ENCODE measurements at places on chromosomes 11 and 22. TPM values are rescaled to one million over a fixed set of nuclear protein-coding genes. Genes with fewer than 3 reads are reported as not detected.

DNA sequence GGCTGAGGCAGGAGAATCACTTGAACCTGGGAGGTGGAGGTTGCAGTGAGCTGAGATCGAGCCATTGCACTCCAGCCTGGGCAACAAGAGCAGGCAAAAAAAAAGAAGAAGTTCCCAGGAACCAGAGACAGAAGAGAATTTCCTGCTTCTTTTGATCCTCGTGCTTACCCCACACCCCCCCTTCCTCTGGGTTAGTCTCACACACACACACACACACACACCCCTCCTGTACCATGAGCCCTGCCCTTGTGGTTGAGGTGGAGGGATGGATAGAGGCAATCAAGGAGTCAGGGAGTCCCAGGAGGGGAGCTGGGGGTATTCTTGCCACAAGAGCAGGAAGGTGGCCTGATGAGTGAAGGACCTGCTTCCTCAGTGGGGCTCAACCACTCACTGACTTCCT lies 4.1 kb upstream of the UBE2L6 start:
- DNase-seq: no peak

GRCh38 chr11:100639140-100639539 lies 47.9 kb upstream of the ARHGAP42 start:
- DNase-seq: no peak

DNA sequence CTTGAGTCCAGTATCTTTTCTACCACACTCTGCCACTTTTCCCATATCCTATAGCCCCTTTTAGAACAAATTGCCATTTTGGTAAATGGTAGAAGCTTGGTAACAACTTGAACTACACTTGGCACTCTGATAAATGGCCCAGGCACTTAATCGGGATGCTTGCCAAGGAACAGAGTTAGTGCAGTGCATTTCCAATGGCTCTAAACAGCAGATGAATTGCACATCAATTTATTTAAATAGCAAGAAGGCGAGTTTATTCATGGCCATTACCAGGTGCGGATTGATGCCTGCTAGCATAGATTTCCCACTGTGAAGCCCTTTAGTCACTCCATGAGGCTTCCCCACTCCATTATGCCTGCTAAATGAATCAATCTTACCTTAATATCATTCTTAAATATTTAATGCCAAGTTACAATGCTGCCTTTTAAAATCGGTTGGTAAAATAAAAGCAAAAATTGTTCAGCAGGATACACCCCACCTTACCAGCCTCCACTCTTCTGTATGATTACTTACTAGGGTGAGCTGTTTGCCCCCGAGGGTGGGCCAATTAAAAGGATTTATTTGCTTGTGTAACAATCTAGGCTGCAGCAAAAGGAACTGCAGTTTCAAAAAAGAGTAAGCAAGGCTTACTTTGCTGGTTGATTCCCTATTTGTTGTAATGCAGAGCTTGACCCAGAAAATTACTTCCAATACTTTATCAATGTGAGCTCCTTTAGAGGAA lies 136.0 kb upstream of the ARHGAP42 start:
- DNase-seq: no peak

GRCh38 chr22:49238181-49239141 lies 589.2 kb downstream of the BRD1 start:
- DNase-seq: no peak

GRCh38 chr11:111718436-111718835 lies 47.8 kb downstream of the PPP2R1B start:
- no peak for DNase-seq

DNA sequence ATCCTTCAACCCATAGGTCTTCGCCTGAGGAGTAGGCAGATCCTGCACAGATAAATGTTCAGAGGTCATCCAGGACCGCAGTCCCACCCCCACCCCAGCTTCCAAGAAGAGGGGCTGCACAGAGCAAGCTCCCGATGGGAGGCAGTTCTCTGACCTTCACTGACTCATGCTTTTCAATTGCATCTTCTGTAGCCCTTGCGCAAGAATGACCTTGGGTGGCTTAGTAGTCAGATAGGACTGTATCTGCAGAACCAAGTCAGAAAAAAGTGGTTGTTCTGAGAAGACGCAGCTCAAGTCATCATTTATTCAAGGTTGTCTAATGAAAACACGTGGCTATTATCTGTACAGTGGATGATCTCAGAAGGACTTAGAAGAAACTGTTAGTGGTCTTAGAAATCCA lies 16.4 kb upstream of the GRAMD1B start:
- no peak for DNase-seq

DNA sequence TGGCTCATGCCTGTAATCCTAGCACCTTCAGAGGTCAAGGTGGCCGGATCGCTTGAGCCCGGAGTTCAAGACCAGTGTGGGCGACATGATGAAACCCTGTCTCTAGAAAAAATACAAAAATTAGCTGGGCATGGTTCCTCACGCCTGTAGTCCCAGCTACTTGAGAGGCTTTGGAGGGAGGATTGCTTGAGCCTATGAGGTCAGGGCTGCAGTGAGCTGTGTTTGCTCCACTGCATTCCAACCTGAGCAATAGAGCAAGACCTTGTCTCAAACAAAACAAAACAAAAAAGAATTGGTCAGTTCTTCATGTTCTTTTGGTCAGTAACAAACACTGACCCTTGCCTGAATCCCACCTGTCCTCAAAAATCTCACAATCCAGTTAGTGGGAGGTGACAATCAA lies 36.7 kb upstream of the VSTM5 start:
- DNase-seq: no peak

GRCh38 chr11:115676768-115677167 lies 172.6 kb upstream of the CADM1 start:
- no peak for DNase-seq

DNA sequence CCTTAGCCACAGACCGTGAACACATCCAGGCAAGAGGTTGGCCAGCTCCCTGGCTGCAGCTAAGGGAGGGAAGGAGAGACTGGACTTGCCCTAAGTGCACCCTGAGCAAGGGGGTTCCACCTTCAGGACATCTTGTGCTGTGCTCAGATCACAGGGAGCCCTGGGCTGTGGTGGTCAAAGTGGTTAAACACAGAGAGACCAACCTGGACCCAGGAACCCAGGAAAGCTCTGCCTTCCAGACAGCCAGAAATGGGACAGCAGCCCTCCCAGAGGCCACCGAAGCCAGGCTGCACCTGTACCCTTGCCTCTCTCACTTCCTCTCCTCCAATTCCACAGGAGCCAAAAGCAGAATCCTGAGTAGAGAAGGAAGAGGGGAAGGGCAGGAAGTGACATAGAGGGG lies 105.2 kb upstream of the TMEM45B start:
- no peak for DNase-seq

GRCh38 chr22:47402876-47403525 lies 640.6 kb downstream of the TBC1D22A start:
- no peak for DNase-seq

GRCh38 chr11:129143335-129143734 lies 48.8 kb downstream of the ARHGAP32 start:
- DNase-seq: peak; percentile 59

- no peak for DNase-seq
Measured at GRCh38 chr11:78659326-78660270, 84.9 kb upstream of the NARS2 start.

- DNase-seq: peak; percentile 85
Measured at GRCh38 chr22:50342651-50343540, at the start of gene PPP6R2. Gene PPP6R2 (plus strand): TSS chr22:50343327. CDS start chr22:50393909, 50,582 bp downstream.

- DNase-seq: no peak
Measured at GRCh38 chr11:90326647-90327046, 103.8 kb upstream of the CHORDC1 start.

DNA sequence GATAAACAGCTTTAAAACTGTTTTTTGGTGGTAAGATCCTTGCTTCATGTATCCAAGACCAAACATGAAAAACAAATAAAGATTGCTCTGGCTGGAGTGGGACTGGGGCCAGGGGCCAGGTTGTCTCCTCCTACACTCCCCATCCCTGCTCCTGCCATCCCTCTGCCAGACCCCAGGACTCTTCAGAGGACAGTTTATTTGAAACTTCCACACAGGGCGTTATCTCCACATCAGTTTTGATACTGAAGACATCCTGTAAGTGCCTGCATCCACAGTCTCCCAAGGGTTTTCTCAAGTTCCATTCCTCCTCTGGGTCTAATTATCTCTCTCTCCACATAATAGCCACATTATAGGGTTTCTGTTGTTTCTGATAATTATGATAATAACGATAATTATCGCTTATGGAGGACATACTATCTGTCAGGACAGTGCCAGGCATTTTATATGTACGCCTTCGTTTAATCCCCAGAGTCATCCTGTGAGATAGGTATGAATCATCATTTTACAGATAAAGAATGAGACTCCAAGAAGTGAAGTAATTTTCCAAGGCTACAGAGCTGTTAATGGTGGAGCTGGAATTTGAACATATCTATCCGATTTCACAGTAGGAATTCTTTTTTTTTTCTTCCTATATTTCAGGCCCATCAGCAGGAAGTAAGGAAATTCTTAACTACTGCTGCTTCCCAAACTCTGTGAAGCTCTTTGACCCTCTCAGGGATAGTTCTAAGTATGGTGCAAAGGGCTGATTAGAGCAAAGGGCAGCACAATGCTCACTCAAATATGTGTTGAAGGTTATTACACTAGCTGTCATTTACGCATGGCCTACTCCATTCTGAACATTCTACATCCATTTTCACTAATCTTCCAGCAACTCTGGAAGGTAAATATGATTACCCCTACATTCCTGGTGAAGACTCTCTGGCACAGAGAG lies 488.0 kb upstream of the CCDC90B start:
- no peak for DNase-seq

GRCh38 chr11:43548916-43549315 lies 131.6 kb upstream of the HSD17B12 start:
- DNase-seq: no peak

DNA sequence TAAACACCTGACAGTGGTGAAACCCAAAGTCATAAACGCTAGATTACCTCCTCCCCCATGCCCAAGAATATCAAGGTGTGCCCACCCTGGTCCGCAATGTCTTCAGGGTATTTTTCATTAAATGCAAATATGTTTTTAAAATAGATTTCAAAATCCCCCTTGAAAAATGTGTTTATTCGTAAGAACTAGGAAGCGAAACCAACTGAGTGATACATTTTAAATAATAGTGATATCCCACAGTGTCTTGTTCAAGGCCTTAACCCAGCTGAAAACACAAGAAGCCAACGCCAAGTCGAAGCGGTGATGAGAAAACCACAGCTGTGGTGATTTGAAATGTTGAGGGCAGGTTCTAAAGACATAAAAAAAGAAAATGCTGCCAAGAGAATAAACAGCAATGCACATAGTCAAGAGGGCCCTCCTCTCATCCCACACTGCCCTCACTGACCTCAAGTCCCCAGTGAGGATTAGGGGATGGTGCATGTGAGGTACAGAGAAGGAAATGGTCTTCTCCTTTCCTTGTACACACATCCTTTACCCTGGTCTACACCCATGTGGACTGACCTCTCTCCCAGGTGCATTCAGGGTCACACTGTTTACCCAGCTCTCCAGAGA lies 25.5 kb downstream of the KCNJ1 start:
- no peak for DNase-seq

DNA sequence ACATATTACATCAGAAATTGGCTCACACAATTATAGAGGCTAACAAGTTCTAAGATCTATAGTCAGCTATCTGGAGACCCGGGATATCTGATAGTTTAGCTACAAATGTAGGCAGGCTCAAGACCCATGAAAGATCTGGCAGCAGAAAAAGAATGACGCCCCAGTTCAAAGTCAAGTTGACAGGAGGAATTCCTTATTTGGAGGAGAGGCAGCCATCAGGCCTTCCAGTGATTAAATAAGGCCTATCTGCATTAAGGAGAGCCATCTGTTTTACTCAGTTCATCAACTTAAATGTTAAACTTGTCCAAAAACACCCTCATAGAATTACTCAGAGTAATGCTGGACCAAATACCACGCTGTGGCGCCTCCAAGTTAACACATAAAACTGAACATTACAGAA lies 1402.6 kb downstream of the FAM181B start:
- DNase-seq: no peak

DNA sequence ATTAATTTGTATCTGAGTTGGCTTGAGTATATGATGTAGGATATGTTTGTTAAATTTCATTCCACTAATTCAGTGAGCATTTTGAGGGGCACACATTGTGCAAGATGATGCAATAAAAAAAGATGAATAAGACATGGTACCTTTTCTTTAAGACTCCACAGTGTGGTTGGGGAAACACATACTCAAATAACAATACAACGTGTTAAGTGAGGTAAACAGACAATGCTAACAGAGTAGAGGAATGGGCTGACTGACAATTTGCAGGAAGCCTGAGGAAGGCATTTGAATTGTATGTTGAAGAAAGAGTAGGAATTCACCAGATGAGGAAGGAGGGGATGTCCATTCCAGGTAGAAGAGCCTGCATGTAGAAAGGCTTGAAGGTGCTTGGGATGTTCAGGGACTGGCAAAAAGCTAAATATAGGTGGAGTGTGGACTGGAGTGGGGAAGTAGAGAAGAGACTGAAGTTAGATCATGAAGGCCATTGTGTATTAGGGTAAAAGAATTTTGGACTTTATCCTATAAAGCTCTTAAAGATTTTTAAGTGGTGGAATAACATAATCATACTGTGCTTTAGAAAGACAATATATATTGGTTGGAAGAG lies 6.8 kb downstream of the RNF169 start:
- DNase-seq: no peak

DNA sequence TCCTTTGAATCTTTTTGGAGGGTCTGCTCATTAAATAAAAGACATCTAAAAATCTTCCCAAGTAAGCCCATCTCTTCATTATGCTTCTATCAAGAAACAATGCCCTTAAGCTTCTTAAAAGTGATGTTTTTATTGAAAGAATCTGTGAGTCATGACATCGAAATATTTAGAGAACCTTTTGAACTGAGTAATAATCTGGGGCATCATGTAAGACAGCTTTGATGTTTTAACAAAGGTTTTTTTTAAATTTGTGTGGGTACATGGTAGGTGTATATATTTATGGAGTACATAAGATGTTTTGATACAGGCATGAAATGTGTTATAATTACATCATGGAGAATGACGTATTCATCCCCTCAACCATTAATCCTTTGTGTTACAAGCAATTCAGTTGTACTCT lies 46.8 kb downstream of the PLAAT5 start:
- DNase-seq: no peak

DNA sequence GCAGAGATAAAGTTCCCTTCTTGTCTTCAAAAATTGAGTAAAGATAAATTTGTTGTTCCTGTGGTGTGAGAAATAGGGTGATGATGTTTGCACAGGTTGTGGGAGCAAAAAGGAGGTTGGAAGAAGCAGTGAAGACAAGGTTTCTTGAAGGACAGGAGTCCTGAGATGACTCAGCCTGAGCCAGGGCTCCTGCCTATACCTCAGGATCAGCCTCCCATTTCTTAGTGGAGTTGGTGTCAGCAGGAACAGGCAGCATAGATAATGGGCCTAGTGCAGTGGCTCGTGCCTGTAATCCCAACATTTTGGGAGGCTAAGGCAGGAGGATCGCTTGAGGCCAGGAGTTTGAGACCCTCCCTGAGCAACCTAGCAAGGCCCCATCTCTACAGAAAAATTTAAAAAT lies 28.7 kb downstream of the EIF4G2 start:
- no peak for DNase-seq

ACRV1 gene
- not detected for total RNA-seq

SMTN gene
- 245 TPM for total RNA-seq

DAGLA gene
- total RNA-seq: 3.2 TPM

CCDC116 gene
- total RNA-seq: 0.11 TPM

NAV2 gene
- 14.3 TPM for total RNA-seq

LRRN4CL gene
- total RNA-seq: 2.7 TPM

CNGA4 gene
- total RNA-seq: not detected
